ENCODE measurements at places on chromosomes 11 and 22. TPM values are rescaled to one million over a fixed set of nuclear protein-coding genes. Genes with fewer than 3 reads are reported as not detected.

DNA sequence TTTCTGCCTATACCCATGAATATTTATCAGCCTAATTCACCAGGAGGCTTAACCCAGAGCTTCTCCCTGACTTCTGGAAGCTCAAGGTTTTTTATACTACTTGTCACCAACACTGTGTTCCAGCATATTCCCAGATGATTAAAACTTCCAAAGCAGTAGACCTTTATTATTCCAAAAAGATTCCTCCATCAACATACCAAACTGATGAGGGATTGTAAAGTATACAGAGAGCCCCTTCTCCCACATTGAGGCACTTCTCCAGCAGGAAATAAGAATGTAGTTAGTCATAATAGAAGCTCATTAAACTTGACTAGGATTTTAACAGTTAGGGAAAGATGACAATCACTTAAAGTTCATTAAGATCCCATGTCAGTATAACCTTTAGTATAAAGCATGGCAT lies 51.4 kb upstream of the CEP126 start:
- DNase-seq = no peak

DNA sequence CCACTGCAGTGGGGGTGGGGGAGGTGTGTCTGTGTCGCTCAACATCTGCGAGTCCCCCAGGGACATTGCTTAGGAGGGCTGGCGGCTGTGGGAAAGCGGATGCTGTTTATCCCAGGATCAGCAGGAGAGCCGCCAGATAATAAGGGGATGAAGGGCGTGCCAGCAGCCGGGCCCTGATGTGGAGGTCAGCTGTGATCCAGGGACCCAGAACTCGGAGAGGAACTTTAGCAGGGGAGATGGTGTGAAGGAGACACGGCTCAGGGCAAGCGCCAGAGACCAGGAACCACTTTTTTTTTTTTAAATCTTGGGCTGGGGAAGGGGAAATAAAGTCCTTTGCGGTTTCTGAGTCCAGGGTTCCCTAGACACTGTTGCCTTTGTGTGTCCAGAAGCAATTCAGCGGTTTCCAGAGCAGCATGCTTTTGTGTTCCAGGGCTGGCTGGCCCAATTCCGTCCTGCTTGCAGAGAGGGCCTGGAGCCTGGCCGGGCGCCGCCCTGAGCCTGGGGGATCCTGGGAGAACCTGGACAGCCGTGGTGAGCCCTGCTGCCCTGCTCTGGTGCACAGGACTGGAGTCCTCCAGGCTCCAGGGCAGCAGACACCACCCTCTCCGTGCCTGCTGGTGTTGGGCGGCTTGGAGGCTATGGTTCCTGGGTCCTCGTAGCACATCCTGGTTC lies at the start of gene GRAMD4:
Gene GRAMD4 (plus strand): TSS at position 557 of the 672 bp plus-strand sequence. CDS start 6,414 bp downstream, outside the sequence.
- DNase-seq = no peak

DNA sequence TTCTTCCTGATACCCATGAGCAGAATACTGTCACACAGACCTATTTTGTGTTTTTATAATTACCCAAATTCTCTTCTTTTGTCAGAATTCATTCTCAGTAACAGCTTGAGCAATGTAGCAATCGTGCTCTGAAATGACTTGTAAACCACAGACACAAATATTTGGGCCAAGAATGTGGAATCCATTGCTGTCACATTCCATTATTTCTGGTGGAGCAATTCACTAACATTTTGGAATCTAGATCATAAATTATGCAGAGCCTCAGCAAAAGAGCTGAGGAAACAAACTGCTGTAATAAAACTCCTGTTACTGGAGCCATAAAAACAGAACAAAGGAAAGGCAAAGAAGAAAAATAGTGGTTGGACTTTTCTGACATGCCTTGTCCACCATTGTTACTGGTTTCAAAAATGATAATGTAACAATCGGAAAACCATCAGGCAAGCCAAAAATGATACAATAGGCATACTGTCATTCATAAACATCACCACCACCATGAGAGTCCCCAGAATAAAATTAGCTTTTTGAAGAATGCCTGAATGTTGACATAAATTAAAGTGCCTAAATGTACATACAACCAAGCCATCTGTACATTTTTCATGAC lies 223.4 kb upstream of the PITPNB start:
- DNase-seq = no peak

GRCh38 chr11:84437071-84437980 lies 1151.2 kb upstream of the CCDC90B start:
- DNase-seq = peak; percentile 96

- no peak for DNase-seq
Observed at GRCh38 chr11:32331098-32331497, 104.2 kb downstream of the WT1 start.

DNA sequence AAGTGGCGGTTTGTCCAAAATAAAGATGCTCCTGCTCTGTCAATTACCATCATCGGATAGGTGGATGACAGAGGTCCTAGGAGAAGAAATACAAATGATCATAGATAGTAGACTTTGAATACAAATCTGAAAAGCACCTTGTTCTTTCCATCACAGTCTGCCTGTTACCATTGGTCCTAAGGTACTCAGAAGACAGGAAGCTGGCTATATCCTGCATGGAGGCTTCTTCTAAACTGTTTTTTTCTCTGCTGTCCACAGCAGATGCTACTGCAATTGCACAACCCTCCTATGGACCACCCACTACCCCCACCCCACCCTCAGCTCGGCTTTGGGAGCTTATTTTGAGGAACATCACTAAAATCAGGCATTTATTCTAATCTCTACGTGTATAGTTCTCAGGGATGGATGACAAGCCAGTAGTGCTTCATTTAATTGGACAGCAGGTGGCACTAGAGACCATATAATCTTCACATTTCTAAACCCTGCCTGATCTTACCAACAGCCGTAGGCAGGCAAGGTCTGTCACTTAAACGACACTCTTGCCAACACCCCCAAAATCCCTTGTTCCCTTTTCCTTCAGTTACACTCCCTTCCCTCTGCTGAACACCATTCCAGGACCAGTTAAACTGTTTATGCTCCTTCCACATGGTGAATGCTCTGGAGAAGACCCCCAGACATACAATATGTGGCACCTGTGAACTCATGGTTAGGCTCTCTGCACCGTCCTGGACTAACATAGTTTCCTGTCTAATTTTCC lies 6.6 kb upstream of the PTS start:
- peak; percentile 62 for DNase-seq

DNA sequence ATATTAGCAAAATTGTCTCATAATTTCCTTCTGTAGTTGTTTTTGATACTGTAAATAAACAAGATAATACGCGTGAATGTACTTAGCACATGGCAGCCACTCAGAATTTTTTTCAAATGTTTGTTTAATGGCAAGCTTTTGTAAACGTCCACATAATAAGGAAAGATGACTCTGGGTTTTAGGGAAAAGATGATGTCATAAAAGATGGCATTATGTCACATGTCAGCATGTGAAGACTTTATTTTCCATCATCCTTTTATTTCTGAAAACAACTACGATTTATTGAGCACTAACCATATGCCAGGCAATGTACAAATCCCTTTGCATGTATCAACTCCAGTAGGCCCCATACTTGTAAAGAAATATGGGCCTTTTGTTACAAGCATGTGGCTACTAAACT lies 139.9 kb downstream of the C11orf91 start:
- DNase-seq = no peak

- DNase-seq = no peak
Observed at GRCh38 chr11:99803501-99803900, 782.8 kb downstream of the CNTN5 start.

DNA sequence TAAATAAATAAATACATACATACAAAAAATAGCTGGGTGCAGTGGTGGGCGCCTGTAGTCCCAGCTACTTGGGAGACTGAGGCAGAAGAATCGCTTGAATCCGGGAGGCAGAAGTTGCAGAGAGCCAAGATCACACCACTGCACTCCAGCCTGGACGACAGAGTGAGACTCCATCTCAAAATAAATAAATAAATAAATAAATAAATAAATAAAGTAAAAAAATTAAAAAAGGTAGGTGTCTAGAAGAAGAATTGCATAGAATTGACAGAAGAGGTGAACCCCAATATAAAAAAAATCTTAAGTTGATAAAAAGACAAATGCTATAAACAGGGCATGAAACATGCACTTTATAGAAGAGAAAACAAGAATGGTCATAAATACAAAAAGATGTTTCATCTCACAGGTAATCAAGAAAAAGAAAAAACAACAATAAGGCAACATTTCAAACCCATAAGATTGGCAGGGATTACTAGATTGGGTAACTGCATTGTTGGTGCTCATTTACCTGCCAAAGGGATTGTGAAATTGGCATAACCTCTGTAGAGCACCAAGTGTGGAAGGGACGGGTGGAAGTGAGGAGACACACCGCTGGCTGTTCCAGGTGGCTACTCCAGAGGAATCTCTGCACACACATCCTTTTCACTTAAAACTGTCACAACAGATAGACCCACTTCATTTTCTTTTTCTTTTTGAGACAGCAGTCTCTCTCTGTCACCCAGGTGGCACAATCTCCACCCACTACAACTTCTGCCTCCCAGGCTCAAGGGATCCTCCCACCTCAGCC lies 44.7 kb downstream of the NF2 start:
- DNase-seq = no peak

- peak; percentile 34 for DNase-seq
Observed at GRCh38 chr22:48714231-48714630, 1113.4 kb downstream of the BRD1 start.

DNA sequence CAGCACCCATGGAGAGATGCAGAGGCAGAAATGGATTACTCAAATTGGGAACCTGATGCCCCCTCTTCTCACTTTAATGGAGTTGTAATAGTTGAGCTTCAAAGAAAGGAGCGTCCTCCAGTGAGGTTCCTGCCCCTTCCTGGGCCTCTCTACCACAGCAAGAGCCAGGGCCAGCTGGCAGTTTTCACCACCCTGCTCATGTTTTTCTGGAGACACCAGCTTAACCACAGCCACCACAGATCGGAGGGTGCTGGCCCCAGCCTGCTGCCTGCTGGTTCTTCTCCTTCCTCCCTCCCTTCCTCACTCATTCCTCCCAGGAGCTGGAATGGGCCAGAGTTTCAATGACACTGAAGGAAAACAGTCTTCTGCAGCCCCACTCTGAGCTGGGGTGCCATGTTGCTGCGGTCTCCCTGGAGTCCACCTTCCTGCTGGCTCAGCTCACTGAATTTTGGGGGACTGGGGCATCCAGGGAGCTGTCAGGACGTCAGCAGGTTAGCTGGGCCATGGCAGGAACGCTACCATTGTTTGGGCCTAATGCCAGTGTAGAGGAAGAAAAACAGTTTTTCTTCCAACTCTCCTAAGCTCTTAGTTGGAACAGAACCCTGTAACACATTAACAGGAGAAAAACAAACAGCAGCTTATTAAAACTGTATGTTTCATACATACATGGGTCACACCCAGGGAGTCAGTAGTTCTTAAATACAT lies 57.7 kb downstream of the TRAF6 start:
- DNase-seq = no peak

GRCh38 chr11:3927129-3927796 lies 71.8 kb downstream of the STIM1 start:
- DNase-seq = no peak

- DNase-seq = no peak
Observed at GRCh38 chr22:40236131-40236665, 58.5 kb downstream of the TNRC6B start.

GRCh38 chr11:66289548-66290329 lies 796 bp upstream of the YIF1A start:
- peak; percentile 96 for DNase-seq

DNA sequence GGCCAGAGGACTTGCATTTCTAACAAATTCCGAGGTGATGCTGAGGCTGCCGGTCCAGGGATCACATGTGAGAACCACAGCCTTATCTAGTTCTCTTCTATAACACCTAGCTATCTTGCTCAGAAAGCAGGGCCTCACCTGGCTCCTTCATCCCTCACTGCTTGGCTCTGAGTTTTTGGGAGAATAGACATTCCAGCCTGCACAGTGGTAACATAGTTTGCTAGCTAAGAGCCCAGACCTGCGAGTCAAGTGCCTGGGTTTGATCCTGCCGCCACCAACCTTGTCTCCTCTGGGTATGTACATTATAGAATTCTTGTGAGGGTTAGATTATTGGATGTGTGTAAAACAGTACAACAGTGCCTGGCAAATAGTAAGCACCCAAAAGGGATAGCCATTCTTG lies 13.5 kb upstream of the POU2AF1 start:
- no peak for DNase-seq

DNA sequence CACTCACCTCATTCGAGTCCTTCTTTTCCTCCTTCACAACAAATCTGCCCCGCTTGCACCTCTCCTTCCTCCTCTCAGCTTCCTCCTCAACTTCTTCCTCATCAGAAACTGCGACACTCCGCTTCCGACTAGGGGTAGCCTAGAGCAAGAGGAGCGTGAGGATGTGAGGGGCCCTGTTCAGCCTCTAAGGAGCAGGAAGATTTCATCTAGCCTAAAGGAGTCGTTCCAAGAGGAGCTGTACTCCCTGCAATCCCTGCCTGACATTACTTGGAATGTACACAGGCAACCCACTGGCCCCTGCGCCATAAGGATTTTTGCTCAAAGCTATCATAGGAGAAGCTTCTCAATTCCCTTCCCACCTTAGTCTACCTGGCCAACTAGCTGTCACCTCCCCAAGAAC lies 34.5 kb downstream of the MORC2 start:
- no peak for DNase-seq

DNA sequence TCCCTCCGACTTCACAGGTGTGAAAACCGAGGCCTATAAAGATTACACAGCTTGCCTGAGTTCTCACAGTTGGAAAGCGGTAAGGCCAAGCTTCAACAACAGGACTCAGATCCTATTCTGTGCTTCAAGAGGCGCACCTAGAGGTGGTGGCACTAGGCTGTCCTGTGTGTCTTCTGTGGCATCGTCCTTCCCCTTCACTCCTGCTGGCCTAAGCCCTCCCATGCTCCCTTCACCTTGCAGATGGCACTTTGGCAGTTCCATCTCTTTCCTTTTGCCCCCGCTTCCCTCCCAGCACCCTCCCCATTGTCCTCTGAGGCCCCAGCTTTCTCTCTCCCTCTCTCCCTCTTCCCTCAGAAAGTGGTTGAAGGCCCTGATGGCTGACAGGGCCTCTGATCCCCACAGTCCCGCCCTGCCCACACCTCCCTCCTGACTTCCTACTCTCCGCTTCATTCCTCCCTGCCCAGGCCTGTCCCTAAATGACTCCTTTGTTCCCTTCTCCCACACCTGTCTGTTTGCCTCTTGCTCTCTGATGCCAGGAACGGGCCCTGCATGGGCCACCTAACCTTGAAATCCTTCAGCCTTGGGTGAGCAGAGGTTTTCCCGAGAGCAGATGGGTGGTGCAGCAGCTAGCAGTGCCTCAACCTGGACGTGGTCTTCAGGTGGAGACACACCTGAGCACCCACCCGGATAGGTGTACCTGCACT lies 5.8 kb downstream of the TRIM29 start:
- DNase-seq = peak; percentile 33

DNA sequence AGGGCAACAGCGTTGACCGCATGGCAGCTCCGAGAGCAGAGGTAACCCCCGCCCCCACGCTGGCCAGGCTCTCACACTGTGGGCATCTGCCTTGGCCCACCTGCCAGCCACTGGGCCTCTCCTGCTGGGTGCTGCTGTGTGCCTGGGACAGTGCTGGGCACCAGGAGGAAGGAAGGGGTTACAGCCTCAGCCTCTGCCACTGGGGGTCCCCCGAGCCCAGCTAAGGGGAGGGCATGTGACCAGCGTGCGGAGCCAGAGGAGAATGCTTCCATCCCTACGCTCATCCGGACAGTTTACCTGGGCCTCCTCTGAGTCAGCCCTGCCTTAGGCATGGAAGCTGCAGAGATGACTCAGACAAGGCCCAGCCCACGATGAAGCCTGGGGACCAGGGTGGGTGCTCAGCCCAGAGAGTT lies 10.9 kb downstream of the NCF4 start:
- peak; percentile 63 for DNase-seq

- no peak for DNase-seq
Observed at GRCh38 chr11:125957618-125958332, 11.9 kb downstream of the VSIG10L2 start.

CCDC90B gene
- total RNA-seq = 61.6 TPM

MRGPRE gene
- not detected for total RNA-seq

PANX1 gene
- 10.3 TPM for total RNA-seq

MYO7A gene
- total RNA-seq = 3.6 TPM

USP2 gene
- total RNA-seq = 18.7 TPM

ROM1 gene
- 1.0 TPM for total RNA-seq

OR2AT4 gene
- not detected for total RNA-seq
